ENCODE measurements at places on chromosomes 5 and 9.

GRCh38 chr5:131068893-131069643 lies 96.0 kb downstream of the HINT1 start:
- DNase-seq, result no peak

GRCh38 chr5:82418608-82418950 lies 140.4 kb upstream of the RPS23 start:
- no peak for DNase-seq

DNA sequence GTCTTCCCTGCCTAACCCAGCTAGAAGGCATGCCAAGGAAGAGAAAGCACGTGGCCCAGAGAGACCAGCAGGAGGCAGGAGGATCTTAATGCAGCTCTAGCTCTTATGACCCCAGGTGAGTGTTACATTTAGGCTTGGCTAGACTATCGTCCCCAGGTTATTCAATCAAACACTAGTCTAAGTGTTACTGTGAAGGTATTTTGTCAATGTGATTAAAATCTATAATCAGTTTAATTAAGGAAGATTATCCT lies 483.7 kb downstream of the BNC2 start:
- DNase-seq, result no peak

- DNase-seq, result no peak
Measured at GRCh38 chr9:98538203-98538602, 170.5 kb downstream of the GABBR2 start.

- DNase-seq, result no peak
Measured at GRCh38 chr5:35066260-35066795, 18.6 kb upstream of the AGXT2 start.

GRCh38 chr5:139481580-139482049 lies 943 bp downstream of the STING1 start:
- peak; percentile 55 for DNase-seq

GRCh38 chr9:101536938-101537337 lies 3.3 kb downstream of the RNF20 start:
- peak; percentile 15 for DNase-seq

Data from AG10803 (cell line).